ENCODE measurements at places on chromosomes 3 and 15.

DNA sequence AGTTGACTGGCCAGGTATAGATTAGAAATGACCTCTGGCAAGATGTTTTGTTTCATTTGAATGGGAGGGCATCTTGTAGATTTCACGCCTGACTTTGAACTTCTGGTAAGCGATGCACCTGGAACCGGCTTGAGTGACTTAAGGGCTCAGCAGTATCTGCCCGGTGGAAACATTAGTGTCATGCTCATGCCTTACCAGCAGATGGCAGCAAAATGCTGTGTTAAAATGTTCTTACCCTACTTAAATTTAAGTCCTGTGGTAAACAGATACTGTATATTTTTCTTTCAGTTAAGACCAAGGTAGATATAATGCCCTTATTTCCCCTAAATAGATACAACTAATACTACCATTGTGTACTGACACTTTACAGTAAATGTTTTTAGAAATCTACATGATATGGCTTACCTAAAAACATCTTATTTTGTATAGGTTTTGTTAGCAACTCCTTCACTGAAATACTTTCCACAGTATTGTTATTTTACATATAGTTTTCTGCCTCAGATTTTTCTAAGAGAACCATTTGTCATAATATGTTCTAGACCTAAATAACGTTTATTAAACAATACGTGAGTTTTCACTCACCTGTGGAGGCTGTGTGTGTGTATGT lies 25.5 kb downstream of the ASB7 start:
- DNase-seq, result peak; percentile 71

DNA sequence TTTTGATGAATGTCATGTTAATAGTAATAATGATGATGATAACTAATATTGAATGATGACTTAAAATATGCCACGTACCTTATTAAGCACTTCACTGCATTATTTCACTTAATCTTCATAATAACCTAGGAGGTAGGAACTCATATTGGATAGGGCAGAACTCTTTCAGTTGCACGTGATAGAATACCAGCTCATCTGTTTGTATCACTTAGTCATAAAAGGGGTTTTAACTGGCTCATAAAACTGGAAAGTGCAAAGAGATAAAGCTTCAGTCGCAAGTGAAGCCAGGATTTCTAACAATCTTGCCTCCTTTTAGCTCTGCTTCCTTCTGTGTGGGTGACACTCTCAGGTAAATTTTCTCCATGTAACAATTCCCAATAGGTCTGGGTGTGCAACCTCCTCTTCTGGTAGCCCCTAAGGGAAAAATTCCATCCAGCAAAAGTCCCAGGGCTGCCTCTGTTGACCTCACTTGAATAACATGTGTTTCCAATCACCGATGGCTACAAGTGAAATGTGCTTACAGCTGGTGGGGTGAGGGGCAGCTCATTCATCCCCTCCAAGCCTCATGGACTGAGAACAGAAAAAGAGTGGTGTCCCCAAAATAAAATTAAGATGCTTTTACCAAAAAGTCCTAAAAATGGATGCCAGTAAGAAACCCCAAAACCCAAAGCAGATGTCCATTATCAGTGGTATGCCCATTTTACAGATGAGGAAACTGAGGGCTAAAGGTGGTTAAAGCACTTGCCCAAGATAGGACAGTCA lies 9.3 kb downstream of the GXYLT2 start:
- no peak for DNase-seq

DNA sequence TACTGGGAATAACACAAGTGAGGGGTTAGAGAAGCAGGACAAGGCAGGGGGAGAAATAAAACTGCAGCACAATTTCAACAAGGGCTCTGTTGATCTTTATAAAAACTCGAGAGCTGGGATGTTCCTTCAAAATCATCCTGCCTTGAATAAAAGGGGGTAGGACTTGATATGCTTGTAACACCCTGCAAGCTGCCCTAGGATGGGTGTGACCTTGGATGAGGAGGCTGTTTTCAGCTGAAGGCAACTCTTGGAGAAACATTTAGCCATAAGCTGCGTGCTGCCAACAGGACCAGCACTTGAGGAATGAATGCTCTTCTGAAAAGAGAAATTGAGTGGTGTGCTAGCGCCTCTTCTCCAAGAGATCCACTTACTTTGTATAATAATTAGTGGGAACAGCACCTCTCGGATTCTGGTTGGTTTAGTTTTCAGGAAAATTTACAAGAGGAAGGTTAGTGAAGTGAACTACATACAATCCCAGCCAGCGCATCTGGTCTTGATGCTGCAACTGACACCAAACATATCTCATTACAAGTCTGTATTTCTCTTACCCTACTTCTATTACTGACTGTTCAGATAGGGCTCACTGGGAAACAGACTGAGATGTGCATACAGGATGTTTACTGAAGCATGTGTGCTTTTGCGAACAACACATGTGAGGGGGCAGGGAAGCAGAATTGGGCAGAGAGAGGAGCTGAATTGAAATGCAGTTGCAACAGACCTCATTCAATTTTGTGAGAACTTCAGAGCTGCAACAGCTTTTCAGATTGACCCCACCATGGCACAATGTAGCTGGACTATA lies 643.0 kb upstream of the GOLIM4 start:
- DNase-seq, result no peak

DNA sequence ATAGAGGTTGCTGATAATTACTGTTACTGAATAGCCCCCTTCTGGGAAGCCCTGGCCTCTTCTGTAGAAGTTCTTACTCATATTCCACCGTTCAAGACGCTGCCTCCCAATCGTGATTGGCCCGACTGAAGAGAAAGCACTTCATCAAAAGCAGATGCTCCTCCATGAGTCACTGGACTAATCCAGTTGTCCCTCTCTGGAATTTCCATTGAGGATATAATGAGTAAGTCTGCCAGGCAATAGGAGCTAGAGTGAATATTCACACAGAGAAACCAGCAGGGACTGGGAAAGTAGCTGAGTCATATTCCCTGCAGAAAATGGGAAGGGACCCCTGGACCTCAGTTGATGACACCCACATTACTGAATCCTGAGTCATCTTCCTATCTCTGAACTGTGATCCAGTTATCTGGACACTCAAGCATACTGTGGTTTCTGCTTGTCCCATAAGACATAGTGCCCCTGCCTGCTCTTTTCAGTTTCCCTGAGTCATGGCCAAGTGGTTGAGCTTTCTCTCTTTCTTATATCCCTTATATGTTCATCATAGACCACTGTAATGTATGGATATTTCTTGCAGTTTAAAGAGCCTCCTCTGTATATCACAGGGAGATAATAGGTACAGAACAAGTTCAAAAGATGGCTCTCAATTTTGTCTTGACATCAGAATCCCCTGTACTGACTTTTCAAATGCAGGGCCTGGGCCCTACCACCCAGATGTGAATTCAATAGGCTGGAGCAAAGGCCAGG lies 151.2 kb upstream of the CDIN1 start:
- peak; percentile 91 for DNase-seq

DNA sequence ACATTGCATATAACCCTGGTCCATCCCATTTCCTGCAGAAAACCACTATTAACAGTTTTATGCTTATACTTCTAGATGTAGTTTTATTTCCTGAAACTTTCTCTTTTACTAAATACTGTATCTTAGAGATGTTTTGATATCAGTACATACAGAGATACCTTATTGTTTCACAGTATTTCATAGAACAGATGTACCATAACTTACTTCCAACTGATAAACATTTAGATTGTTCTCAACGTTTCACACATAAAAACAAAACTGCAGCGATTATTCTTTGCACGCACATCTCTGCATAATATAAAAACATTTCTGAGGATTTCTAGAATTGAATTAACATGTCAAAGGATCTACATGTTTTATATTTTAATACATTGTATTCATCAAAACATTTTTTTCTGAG lies 2.6 kb downstream of the ZNF80 start:
- no peak for DNase-seq

DNA sequence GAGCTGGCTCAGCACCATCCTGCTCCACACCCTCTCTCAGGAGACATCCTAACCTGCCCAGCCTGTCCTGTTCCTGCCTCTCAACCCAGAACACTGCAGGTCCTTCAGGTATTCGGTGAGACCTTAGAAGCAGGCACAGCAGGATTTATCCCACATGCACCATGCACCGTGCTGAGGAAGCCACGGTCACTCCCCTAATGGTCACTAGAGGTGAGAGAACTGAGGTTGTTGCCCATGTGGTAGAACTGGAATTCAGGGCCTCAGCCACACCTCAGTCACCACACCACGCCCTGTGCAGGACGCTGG lies 36.9 kb downstream of the APBA2 start:
- DNase-seq, result no peak

GRCh38 chr3:64491843-64492242 lies 196.0 kb downstream of the ADAMTS9 start:
- DNase-seq, result no peak

DNA sequence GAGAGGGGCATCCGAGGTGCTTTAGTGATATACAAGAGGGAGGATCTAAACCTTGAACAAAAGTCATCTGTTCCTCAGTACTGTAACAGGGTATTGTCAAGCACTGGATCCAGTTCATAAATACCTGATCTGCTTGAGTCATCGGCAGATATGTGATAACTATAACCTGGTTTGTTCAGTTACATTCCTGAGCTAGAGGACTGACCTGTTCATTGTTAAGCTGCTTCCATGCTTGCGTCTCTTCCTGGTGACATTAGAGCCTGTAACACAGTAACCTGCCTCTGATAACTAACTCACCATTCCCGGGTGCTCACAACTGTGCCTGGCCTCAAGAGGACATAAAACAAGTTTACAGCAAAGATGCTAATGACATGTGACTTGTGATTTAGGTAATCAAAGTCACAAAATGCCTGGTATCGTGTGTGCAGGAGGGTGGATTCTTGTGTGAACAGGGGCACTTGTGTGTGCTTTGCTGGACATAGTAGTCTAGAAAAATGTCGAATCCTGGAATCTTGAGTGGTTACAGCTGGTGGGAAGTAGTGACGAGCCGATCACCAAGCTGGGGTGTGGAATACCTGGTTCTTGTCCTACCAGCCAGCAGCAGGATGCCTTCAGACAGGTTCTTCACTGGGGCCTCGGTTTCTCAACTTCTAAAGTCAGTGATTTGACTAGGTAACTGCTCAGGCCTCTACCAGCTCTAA lies 30.9 kb upstream of the POLR2M start:
- no peak for DNase-seq

DNA sequence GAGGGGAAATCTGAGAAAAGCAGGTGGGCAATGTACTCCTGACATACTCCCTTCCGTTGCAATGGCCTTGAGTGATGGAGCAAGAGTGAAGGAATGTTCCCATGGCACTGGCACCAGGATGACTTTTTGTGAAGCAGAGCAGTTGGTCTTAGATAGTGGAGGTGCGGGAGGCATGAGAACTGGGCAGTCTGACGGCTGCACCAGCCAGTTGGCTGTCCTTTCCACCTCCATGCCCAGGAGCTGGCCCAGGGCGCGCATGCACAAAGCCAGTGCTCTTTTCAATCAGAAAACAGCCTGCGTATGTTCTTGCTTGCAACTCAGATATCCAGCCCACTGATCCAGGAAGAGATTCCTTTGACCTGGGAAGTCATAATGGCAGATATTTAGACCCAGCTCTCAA lies 136.8 kb downstream of the PGPEP1L start:
- no peak for DNase-seq

DNA sequence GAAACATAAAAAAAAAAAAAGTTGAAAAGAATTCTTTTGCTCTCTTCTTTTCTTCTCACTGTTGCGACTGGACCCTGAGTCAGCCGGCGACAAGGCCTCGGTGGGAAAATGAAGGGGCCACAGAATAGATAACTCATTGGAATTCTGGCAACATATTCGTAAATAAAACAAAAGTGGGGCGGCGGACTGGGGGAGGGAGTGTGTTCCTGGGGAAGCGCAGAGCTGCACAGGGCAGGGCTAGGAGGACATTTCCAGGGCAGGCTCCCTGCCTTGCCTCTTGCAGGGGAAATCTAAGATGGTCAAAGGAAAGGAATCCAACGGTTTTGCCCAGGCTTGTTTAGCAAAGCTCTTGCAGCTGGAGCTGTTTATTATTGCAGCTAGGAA lies 1042.8 kb upstream of the NR2F2 start:
- DNase-seq, result no peak

DNA sequence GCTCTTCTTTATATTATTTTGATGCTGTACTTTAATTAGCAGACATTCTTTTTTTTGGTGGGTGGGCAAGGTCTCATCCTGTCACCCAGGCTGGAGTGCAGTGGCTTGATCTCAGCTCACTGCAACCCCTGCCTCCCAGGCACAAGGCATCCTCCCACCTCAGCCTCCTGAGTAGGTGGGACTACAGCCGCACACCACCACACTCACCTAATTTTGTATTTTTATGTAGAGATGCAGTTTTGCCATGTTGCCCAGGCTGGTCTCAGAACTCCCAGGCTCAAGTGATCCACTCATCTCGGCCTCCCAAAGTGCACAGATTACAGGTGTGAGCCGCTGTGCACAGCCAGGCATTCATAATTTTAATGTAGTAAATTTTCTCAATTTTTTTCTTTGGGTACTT lies 608.1 kb downstream of the ZNF385D start:
- DNase-seq, result no peak

DNA sequence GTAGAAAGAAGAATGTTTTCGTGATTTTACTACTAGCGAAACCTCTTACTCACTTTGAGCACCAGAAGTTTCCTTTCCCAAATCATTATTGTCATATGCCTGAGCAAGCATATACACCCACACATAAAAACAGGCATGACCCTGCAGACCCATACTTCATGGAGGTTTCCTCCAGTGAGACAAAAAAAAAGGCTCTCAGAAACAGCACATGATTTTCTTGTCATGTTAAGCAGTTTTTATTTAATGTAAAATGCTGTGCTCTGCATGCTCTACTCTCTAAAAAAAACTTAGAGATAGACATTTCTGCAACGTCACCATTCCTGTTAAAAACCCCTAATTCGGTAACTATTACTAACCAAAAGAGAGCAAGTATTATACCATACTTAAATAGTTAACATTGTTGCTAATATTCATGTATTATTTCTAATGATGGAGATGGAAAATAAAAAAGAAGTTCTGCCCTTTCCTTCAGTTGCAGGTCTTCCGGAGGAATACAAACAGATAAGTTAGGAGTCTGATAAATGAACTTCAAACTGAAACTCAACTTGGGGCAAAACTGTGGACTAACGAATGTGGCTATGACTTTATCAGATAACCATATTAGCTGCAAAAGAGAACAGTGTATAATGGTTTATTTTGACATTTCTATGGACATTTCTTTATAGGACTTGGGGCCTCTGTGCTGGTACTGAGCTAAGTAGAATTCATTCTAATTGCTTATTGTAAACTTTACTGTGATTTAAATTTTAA lies 15.9 kb downstream of the CD200R1 start:
- no peak for DNase-seq

- DNase-seq, result no peak
Measured at GRCh38 chr15:70650567-70651302, 112.6 kb downstream of the UACA start.

GRCh38 chr3:164879201-164879600 lies 199.1 kb downstream of the SI start:
- DNase-seq, result no peak

- DNase-seq, result no peak
Measured at GRCh38 chr3:24480497-24480896, 14.2 kb downstream of the THRB start.

GRCh38 chr15:49135342-49135857 lies 20.0 kb downstream of the COPS2 start:
- no peak for DNase-seq

- no peak for DNase-seq
Measured at GRCh38 chr3:59388555-59389270, 338.9 kb upstream of the CFAP20DC start.

Measured in astrocyte of the cerebellum (primary cell).